ENCODE measurements at places on chromosomes 6 and 20.

- DNase-seq: no peak
These were observed 26.0 kb downstream of the CEBPB start for GRCh38 chr20:50216543-50217206.

GRCh38 chr6:170043150-170043819 lies 247.6 kb downstream of the DLL1 start:
- no peak for DNase-seq

GRCh38 chr6:14010275-14010674 lies 85.5 kb downstream of the RNF182 start:
- no peak for DNase-seq

DNA sequence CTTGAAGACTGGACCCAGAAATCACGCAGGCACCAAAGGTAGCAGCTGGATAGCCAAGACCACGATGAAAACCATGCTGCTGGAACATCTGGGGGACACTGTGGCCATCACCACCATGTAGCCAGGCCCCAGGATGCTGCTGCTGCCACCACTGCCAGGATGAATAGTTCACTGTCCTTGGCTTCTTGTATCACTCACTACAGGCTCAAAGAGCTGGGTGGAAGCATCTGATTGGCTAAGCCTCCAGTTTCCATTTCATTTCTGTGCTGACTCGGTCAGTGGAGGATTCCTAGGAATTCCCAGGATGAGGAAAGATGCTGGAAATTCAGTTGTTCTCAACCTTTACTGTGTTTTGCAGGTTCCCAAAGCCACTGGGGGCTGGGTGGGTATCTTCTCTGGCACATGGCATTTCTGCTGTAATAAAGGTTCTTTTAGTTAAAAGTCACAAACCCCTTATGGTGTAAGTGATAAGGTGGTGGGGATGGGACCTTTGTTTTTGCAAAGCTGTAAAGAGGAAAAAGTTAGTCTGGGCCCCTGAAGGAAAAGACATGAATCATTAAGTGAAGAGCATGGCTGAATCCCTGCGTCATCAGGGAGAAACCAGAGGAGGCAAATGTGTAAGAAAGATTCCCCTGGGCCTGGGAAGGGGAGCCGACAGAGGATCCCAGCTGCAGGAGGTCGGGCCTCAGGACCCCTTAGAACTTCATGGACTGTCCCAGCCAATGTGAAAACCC lies 75.6 kb upstream of the RNF24 start:
- DNase-seq: peak; percentile 34

- DNase-seq: no peak
These were observed 192.2 kb upstream of the MARCKS start for GRCh38 chr6:113664909-113665308.

DNA sequence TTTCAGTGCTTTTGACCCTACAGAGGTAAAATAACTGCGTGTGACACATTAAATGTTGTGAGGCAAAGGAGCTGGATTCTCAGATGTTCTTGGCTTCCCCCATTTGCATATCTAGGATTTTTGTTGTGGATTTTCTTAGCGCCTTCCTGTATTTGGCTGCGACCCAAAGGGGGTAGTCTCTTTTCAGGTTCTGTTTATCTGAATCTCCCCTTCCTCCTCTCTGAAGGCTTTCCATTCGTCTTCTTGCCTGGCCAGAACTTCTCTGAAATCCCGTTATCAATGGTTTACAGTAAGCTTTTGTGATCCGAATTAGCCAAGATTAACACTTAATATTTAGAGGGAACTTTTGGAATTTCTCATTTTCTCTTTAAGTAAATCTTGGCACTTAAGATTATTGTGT lies 60.8 kb downstream of the ADGRB3 start:
- DNase-seq: no peak

- peak; percentile 42 for DNase-seq
These were observed at the start of gene STK38 for GRCh38 chr6:36546920-36547645. STK38 (minus strand) TSS chr6:36547479; CDS start chr6:36540202, 7,277 bp downstream.
